ENCODE measurements at places on chromosomes 7 and 10. TPM values are rescaled to one million over a fixed set of nuclear protein-coding genes. Genes with fewer than 3 reads are reported as not detected.

DNA sequence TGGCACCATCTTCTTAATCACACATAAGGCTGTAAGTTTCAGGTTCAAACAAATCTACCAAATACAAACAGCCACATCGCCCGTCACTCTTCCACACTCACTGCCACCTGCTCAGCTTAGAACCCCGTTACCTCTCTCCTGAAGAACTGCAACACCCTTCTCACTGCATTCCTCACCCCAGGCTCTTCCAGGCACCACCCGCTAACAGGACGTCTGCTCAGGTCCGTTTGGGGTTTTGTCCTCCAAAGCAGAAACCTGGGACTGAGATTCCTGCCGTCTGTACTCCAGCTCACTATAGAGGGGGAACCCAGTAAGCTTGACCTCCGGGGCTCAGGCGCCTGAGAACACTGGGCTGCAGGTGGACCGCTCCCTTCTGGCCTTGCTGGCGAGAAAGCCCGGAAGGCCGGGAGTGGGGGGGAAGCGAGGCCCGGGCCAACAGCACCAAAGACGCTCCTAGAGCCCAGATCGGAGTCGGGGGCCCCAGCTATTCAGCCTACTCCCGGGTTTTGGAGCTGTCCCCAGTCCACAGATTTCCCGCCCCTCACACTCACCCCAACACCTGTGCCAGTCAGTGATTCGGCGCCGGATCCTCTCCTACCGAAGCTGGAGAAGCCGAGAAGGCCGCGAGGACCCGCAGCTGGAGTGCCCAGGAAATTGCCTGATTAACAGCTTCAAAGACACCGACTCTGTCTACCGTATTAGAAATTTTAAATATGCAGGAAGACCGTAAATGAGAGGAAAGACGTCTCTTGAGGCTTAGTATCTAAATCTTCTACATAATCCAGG is at the start of gene AP3M1:
AP3M1 (minus strand) TSS at position 625 of the 786 bp plus-strand sequence. CDS start 12,449 bp downstream, outside the sequence.
- peak; percentile 82 for DNase-seq

NEUROD6 gene
- total RNA-seq = not detected

INMT gene
- 0.84 TPM for total RNA-seq

SLC16A12 gene
- 10.7 TPM for total RNA-seq

GRCh38 chr10:32105782-32106382 is 49.7 kb upstream of the KIF5B start:
- DNase-seq = no peak

DNA sequence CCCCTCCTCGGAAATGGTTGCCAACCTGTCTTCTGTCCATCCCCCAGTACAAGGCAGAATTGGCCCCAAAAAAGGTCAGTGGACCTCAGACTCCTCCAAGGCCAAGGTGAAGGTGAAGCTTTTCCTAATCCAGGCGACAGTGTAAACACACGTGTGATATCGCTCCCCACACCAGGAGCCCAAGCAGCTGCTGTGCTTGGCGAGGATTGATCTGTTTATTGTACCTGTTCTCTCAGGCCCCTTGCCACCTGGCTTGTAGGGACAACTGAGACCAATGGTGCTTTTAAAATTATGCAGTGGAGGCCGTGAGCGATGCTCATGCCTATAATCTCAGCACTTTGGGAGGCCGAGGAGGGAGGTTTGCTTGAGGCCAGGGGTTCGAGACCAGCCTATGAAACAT is 66.1 kb upstream of the GTF2IRD1 start:
- no peak for DNase-seq

DNA sequence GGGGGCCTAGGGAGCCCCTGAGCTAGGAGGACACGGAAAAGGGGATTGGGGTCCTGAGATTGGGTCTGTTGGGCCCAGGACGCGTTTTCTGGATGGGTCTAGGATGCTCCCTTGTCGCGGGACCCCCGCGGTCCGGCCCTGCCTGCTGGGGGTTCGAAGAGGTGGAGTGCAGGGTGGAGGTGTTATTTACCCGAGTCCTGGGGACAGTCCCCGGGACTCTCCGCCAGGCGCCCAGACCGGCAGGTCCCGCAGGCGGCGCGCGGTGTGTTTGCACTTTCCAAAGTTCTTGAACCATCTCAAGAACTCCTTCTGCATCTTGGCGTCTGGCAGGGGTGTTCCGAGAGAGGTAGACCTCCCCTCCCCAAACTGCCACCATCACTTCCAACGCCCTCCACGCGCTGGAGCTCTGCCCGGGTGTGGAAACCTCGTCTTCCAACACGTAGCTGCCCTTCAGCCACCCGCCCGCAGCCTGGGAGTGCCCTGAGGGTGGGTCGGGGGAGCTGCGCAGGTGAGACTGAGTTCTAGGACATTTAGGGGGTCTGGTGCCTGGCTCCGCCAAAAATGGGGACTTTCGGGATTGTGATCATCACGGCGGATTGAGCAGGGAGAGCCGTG is 569 bp downstream of the CAV1 start:
- DNase-seq = no peak

- DNase-seq = no peak
Measured at GRCh38 chr10:30755441-30755953, 125.9 kb upstream of the LYZL2 start.
